ENCODE measurements at places on chromosomes 5 and 9.

- DNase-seq: no peak
These were observed 213.4 kb downstream of the PLK2 start for GRCh38 chr5:58246461-58246944.

- no peak for DNase-seq
These were observed 256.7 kb upstream of the CD180 start for GRCh38 chr5:67453111-67453905.

- peak; percentile 24 for DNase-seq
These were observed 36.3 kb downstream of the GOLM1 start for GRCh38 chr9:86062845-86063693.

- DNase-seq: no peak
These were observed 110.4 kb upstream of the SARDH start for GRCh38 chr9:133848471-133849109.

- DNase-seq: no peak
These were observed 51.5 kb upstream of the MAP3K1 start for GRCh38 chr5:56763711-56764466.
